Anterior cingulate cortex (tissue), 58 donors: ENCODE measurements at places on chromosomes 3 and 15.
A peak's percentile ranks its signal among the peaks of the same experiment; 100 is the strongest.

DNA sequence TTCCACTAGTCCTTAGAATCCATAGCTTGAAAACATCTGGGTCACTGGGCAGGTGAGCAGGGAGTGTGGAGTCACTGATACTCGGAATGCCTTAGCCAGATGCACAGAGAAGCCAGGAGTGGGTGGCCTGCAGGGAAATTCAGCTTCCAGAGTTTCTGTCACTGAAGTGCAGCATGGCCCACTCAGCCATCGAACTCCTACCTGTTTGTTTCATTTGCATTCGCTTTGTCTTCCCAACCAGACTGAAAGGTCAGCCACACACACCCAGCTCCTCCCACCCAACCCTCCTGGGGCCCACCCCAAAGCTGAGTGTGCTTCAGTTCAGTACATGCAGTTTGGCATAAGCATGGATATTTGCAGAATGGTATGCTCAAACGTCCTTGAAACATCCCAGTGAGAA is 124.5 kb upstream of the ATP10A start:
- DNase-seq = no peak

- no peak for DNase-seq
Observed at GRCh38 chr3:12154151-12154550, 4.6 kb downstream of the TIMP4 start.

GRCh38 chr3:138125548-138126221 is 6.5 kb downstream of the A4GNT start:
- no peak for DNase-seq

DNA sequence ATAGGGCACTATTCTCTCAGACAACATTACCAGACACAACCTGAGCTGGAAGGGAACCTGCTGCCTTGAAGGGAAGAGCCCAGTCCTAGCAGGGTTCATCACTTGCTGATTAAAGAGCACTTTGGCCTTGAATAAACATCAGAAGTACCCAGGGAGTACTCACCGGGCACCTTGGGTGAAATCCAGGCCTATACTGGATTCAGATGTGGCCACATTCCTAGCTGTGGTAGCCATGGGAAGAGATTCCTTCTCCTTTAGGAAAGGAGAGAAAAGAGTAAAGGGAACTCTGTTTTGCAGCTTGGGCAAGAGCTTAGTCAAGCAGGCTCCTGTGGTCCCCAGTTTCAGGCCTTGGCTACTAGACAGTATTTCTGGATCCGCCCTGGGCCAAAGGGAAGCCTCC is 195.0 kb downstream of the SPATA16 start:
- no peak for DNase-seq

DNA sequence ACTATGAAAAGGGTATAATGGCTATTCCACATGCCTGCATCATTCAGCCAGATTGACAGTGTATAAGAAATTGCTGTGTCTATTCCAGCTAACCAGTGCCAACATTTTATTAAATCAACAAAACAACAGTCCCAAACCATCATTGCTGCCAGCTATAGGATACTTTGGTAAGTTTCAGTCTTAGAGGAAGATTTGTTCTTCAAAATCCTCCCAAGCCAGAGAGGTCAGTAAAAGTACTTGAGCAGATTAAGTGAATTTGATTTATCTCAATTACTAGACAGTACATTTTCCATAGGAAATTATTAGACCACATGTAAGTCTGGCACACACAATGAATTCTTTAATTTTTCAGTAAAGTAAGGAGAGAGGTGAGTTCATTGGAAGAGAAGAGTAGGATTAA is 50.7 kb downstream of the TFG start:
- no peak for DNase-seq

DNA sequence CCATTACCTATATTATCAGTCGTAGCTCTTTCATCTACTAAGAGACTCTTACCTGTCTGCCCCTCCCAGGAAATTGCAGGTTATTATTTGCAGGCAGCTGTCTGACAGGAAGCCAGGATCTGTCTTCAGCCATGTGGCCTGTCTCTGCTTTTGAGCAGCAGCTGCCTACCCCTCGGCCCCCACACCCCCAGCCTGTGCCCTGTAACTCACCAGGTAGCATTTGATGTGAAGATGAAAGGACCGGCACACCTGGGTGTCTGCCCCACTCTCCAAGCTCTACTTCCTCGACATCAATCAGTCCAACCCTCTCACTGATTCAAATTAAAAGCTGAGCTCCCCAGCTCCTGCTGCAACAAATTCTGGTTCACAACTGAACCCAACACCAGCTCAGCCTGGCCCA is 197.2 kb upstream of the CTNNB1 start:
- DNase-seq = no peak

DNA sequence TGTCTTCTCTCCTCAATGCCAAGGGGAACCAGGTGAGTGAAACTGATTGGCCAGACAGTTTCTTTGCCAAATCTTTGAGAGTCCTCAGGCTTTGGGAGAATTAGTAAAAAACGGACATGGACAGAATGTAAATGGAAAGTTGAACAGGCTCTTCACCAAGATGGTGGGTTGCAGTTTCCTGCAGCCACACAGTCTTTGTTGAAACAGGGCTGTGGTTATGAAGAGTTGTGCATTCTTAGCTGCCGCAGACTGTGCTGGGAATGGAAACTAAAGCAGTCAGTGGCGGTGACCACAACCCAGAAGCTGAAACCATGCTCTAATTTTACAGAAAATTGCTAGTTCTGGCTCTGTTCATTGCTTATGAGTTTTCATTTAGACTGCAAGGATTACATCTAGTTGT is 42.1 kb upstream of the TASOR start:
- no peak for DNase-seq

GRCh38 chr3:133851266-133851906 is 44.3 kb downstream of the RAB6B start:
- DNase-seq = no peak

GRCh38 chr3:150582620-150583019 is 20.5 kb upstream of the SELENOT start:
- no peak for DNase-seq

- DNase-seq = no peak
Observed at GRCh38 chr15:81642451-81642990, 268.5 kb upstream of the TMC3 start.

- no peak for DNase-seq
Observed at GRCh38 chr15:100900136-100900794, 18.9 kb upstream of the LRRK1 start.

DNA sequence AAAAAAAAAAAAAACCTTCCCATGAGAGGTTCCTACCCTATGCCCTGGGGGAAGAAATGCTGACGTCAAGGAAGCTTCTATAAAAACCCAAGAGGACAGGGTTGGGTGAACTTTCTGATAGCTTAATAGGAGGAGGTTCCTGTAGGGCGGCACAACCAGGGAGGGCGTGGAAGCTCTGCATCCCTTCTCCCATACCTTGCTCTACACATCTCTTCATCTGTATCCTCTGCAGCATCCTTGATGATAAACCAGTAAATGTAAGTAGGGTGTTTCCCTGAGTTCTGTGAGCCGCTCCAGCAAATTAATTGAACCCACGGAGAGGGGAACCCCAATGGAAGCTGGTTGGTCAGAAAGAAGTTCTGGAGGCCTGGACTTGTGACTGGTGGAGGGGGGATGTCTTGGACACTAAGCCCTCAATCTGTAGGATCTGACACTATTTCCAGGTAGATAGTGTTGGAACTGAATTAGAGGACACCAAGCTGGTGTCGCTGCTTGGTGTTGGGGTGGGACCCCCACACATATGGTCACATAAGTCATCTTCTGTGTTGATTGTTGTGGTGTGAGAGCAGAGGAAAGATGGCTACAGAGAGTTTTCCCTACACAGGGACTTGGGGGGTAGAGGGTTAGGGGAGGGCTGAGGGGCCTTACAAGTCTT is 91.5 kb downstream of the ST6GAL1 start:
- DNase-seq = no peak

DNA sequence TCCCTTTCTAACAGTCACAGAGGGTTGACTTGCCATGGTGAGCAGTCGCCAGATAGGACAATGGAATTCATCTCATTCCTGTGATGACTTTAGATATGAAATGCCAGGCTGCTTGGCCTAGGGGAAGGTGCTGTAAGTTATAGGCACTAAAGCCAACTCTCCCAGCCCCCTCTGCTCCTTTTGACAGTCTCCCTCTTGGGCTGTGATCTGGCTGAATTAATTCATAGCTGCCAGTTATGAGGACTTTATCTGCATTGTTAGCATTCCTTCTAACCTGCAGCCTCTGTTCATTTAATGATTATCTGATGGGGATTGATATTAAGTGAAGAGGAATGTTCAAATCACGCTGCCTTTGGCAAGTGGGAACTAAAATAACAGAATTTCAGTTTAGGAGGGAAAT is 427.1 kb upstream of the RASGRP1 start:
- DNase-seq = no peak

DNA sequence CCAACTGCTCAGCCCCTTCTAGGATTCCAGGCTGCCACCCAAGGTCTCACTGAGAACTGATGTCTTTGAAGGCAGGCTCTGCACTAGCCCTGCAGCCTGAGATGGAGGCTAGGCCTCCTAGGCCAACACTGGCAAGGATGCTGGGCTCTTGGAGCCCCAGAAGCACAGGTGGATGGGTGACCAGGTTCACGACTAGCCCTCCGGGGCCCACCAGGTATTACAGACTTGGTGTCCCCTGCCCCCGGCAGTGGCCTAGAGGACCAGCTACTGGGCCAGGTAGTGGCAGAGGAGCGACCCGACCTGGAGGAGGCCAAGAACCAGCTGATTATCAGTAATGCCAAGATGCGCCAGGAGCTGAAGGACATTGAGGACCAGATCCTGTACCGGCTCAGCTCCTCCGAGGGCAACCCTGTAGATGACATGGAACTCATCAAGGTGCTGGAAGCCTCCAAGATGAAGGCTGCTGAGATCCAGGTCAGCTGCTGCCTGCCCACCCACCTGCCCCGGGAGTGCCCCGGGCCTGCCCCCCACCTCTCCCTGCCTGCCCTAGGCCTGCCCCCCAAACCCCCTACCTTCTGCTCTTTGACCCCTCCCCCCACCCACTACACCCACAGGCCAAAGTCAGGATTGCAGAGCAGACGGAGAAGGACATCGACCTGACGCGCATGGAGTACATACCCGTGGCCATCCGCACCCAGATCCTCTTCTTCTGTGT is 52.5 kb downstream of the SEMA3G start:
- DNase-seq = no peak

- DNase-seq = no peak
Observed at GRCh38 chr3:9793161-9793781, 389 bp downstream of the ARPC4 start.

- DNase-seq = no peak
Observed at GRCh38 chr15:27714675-27715074, 384.4 kb downstream of the OCA2 start.

GRCh38 chr3:98930413-98930812 is 28.9 kb upstream of the DCBLD2 start:
- no peak for DNase-seq

GRCh38 chr3:177603148-177603603 is 405.9 kb upstream of the TBL1XR1 start:
- DNase-seq = no peak

- DNase-seq = no peak
Observed at GRCh38 chr15:74855857-74856256, 12.9 kb upstream of the ULK3 start.

- DNase-seq = no peak
Observed at GRCh38 chr3:140377644-140378043, 300.2 kb upstream of the TRIM42 start.

DNA sequence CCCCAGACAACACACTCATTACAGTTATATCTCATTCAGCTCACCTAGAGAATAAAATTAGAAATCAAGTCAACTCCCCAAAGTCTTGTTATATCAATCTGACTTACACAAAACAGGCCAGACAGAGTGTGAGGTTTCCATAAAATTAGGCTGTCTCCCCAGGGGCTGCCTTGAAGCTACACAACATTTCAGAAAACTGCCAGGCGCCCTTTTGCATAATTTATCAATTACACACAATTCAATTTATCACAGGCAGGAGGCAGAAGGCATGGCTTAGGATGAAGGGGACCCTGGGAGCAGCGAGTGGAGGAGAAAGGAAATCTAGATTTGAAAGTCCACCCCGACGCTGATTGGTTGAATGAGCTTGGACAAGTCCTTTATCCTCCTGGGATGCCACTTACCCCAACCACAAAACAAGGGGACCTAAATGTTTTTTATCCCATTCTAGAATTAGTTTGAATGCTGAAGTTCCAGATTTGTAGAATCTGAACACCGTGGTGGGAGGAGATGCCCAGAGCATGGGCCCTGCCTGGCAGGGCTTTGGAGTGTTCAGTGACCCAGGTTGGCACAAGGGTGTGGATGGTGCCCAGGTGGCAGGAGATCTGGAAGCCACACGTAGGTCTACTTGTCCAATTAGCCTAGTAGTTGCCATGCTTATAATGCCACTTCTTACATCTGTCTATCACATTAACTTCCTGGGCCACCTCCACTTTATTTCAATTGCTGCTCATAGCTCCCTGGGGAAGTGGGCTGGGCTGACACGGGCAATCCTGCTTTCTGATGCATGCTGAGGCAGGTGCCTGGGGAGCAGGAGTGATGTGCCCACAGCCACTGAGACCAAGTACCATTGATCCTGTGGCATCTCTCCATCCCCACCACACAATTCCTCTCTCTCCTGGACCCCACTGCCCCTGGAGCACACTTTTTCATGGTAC is 119.8 kb upstream of the TLE3 start:
- DNase-seq = no peak

GRCh38 chr3:112848196-112848595 is 1.5 kb upstream of the CD200R1L start:
- DNase-seq = no peak

DNA sequence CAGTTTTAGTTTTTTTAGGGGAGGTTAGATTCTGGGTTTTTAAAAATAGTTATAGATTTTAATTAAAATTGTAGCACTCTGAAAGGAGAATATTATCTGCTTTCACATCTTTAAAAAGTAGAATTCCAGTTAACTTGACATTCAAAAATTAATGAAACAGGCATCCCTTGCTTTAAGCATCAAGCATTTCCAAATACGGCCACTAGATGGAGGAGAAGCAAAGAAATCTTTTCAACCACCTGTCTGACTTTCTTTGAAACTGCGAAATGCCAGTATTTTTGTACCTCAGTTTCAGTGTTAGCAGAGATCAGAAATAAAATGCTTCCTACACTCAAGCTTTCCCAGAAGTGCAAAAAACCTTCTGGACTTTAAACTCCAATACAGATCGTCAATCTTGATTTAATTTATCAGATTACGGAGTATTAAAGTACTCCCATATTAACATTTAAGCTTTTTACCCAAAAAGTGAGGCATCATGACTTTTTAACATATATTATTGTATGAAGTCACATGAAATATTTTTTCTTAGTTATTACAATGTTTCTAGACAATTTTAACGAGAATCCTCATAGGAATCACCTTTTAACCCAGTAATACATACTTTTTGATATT is 153.3 kb downstream of the P3H2 start:
- no peak for DNase-seq

- DNase-seq = no peak
Observed at GRCh38 chr15:26841514-26841913, 25.3 kb upstream of the GABRA5 start.

- peak; percentile 51 for DNase-seq
Observed at GRCh38 chr15:90035095-90035839, 34.1 kb downstream of the ZNF710 start.

DNA sequence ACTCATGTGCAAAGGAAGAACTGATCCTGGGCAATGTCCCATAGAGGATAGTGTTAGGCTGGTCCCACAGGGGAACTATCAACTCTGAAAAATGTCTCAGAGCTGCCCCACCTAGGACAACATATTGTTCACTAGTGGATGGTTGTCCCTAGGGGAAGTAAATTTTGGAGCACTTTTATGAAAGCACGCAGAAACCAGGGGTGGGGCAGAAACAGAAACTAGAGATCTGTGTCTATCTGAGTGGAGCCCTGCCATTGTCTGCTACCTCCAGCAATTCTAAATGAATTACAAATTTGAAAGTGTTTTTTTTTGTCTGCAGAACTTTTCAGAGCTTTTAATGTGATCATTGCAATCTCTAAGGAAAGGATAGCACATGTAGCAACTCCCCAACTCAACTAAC is 357.1 kb upstream of the PROK2 start:
- DNase-seq = no peak
